ENCODE measurements at places on chromosomes 5 and 9. TPM values are rescaled to one million over a fixed set of nuclear protein-coding genes. Genes with fewer than 3 reads are reported as not detected.

AMACR gene
- total RNA-seq, result 22.3 TPM

EQTN gene
- total RNA-seq, result not detected

HNRNPA0 gene
- total RNA-seq, result 15.0 TPM

CTSL gene
- 402 TPM for total RNA-seq

- DNase-seq, result peak; percentile 20
These were observed 250.1 kb downstream of the CEMIP2 start for GRCh38 chr9:71518045-71518827.

DNA sequence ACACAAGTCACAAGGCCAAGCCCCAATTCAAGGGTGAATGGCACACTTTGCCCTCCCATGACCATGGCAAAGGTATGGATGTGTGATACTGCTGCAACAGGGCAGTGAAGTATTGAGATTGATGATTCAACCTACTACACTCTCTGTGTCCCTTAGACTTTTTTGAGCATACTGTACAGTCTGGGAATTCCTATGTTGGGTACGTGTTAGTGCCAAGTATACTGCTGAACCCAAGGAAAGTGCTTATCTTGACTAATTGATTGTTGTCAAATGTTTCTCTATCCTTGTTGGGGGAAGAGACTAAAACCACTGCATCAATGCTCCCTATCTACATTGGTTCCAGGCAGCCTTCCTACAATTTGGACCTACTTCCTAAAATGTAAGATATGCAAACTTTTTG lies 93.7 kb downstream of the NDFIP1 start:
- peak; percentile 76 for DNase-seq

GRCh38 chr5:169100735-169101075 lies 200.2 kb downstream of the SLIT3 start:
- DNase-seq, result peak; percentile 90

DNA sequence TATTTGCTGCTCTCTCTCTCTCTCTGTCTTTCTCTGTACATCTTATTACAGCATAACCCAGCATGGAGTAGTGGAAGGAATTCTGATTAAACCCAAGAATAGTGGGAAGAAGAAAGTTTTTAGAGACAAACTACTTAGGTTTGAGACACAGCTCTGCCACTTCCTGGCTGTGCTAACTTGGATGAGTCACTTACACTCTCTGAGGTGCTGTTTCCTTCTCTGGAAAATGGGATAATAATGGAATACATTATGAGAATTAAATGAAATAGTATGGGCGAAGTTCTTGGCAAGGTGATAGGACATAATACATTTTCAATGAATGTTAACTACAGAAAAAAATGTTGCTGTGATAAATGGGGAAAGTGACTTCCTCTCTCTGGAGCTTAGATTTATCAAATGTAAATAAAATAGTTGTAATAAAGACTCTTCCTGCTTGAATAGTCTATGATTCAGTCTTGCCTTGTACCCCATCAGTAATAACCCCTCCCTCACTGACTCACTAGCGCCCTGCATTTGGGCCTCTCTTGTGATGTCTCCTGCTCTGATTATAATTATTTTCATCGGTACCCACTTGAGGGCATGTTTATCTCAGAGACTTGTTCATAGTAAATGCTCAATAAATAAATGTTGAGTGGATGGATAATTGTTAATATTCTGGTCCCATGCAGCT lies 27.6 kb downstream of the KIF4B start:
- no peak for DNase-seq

GRCh38 chr5:134568337-134568700 lies 42.8 kb downstream of the JADE2 start:
- DNase-seq, result no peak

- DNase-seq, result no peak
These were observed 85.5 kb upstream of the ZNF169 start for GRCh38 chr9:94173632-94174031.

DNA sequence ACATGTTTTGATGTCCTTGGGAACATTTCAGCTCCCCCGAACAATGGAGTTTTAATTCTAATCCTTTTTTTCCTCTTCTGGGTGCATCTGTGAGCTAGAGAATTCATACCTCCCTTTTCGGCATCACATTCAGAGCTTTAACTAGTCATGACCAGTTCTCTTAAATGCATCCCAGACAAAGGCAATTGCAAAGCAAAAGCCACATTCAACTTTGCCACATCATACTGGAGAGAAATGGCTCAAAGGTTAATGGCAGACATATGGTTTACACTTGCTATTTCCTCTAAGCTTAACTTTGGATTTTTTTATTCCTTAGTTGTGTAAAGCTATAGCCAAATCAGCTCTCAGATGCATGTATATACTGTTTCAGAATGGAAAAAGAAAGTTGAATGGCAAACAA lies 153.3 kb downstream of the ESM1 start:
- DNase-seq, result peak; percentile 20

Data from GM23248 (cell line).